Hematopoietic multipotent progenitor cell treated with erythropoietin and hydrocortisone succinate and interleukin-3 and kit ligand, for 4 days (in vitro differentiated cells): ENCODE measurements at places on chromosomes 4 and X.

GRCh38 chr4:36172656-36173055 lies 71.7 kb downstream of the ARAP2 start:
- no peak for DNase-seq

DNA sequence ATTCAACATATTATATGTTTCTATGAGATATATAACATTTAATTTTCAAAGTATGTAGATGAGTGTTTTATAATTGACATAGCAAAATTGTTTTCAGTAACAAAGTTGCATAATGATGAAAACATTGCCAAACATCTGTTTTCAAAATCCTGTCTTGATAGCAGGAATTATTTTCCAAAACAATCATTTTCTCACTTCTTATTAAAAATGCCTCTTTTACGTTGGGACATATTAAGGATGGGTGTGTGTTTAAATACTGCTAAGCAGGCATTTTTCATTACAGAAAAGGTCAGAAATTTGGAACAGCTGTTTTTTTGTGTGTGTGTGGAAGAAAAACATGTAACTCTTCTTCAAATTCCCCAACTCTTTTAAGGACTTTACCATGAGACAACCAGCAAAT lies 452.0 kb downstream of the SPRY1 start:
- DNase-seq = no peak

GRCh38 chrX:47560179-47560933 lies 649 bp upstream of the ARAF start:
- no peak for DNase-seq

DNA sequence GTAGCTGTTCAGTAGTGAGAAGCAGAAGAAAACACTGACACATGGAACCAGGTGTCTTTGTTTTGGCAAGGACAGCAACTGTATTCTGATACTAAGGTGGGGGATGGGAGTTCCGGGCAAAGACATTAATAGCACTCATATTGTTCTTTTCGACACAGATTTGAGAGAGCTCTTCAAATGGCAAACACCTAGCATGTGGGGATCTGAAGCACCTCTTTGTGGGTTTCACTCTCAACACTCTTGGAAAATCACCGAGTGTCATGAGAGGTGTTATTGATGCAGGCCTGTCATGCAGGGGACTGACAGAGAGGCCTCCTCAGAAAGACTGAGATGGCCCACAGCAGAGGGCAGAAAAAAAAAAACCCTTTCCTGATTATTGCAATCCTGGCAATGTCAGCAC lies 228.4 kb upstream of the VCX start:
- no peak for DNase-seq

- DNase-seq = no peak
These were observed 116.3 kb downstream of the SHROOM4 start for GRCh38 chrX:50697691-50698090.

DNA sequence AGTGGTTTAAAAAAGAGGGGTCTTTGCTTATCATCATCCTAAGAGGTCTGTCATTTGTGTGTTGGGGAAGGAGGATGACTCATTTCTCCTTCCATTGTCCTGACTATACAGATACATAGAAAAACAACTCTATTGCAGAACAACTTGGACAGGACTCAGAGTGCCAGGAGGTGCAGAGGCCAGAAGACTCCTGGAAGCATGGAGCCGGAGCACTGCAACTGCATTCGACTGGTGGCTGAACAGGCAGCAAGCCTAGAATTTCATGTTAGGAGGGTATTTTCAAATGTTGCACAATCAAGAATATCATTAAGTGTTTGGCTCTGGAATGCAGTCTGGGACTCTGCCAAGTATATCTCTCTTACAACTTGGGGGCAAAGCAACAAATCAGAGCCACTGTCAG lies 35.0 kb upstream of the MAML3 start:
- DNase-seq = no peak

DNA sequence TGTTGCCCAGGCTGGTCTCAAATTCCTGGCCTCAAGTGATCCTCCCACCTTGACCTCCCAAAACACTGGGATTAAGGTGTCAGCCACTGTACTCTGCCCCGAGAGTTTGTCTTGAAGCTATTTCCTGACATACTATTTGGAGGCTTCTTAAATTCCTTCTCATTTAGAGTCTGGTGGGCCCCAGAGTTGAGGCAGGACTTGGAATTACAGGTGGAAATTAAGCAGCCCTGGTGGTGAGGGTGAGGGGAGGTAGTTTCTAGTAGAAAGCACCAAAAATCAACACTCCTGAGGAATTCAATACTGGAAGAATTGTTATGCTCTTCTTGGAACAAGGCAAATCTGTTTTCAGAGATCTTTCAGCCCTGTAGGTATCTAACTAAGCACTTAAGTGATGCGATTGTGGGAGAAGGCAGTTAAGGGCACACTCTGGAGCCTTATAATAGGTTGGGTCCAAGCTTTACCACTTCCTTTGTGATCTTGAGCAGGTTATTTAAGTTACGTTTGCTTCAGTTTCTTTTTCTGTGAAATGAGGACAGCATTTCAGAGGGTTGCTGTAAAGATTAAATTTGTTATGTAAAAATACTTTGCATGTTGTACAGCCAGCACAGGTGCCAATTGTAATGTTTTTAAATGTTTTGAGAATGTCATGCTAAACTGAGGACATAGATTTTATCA lies 200.7 kb downstream of the SOWAHB start:
- DNase-seq = no peak

- DNase-seq = no peak
These were observed 57.1 kb downstream of the NIPAL1 start for GRCh38 chr4:48073567-48074103.

DNA sequence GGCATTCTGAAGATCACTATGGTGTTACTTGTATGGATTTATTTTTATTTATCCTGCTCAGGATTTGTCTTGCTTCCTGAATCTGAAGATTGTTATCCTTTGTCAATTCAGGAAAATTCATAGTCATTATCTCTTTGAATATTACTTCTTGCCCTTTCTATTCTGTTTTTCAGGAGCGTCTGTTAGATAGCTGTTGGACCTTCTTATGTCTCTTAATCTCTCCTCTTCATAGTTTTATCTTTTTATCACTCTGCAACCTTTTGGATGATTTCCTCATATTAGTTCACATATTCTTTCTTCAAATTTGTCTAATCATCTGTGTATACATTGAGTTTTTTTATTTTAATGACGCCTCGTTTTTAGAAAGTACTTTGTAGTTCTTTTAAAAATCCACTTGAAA lies 19.6 kb downstream of the WDR19 start:
- DNase-seq = no peak

GRCh38 chr4:150982557-150983233 lies 32.4 kb downstream of the LRBA start:
- DNase-seq = peak; percentile 41

- no peak for DNase-seq
These were observed 762.8 kb downstream of the PDHA2 start for GRCh38 chr4:96602661-96603060.

- DNase-seq = no peak
These were observed 24.8 kb upstream of the KLF3 start for GRCh38 chr4:38639242-38639641.

DNA sequence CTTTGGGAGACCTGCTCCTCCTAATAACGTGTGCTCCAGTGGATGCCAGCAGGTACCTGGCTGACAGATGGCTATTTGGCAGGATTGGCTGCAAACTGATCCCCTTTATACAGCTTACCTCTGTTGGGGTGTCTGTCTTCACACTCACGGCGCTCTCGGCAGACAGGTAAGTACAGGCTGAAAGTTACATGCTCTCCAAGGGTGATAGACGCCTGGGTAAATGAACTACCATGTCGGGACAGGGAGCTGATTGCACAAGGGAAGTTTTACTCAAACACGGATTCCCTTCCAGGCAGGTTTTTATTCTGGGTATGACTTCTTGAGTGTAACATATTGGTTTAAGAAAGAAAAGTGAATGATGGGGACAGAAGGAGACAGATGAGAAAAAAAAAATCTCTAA lies 836 bp downstream of the GRPR start:
- no peak for DNase-seq

DNA sequence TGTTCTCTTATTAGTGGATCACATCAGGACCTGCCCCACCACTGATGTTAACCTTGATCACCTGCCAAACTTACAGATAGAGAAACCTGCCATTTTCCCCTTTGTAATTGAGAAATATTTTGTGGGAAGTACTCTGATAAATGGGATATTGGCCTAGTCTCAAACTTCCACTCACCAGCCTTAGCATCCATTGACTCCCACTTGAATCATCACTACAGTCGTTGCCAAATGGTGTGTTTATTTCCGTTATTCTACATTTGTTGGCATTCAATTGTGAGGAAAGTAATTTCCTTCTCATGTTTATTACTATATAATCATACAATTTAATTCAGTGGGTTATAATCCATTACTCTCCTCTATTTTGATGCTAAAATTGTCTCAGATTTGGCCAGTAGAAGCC lies 156.4 kb upstream of the CXCL13 start:
- DNase-seq = no peak

DNA sequence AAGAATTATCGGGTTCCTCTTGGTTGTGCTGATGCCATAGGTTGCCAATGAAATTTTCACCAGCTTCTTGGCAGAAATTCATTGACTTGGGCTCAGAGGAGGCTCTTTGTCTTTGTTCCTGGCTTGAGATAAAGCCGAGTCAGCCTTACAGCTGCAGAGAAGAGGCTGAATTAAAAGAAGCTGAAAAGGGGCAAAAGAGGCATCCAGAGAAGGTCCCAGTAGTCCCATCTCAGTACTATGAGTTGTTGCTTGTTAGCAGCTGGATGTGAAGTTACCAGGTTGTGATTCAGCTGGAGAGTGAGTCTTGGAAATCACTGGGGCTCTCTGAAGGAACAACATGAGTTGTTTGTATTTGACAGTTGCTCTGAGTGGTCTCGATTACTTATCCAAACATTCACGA lies 59.7 kb downstream of the SMAD1 start:
- DNase-seq = no peak

GRCh38 chr4:15451181-15451865 lies 18.4 kb upstream of the CC2D2A start:
- DNase-seq = peak; percentile 31

GRCh38 chr4:129429581-129430320 lies 333.8 kb downstream of the C4orf33 start:
- no peak for DNase-seq

GRCh38 chrX:80334583-80334982 lies 85.7 kb upstream of the TENT5D start:
- peak; percentile 1 for DNase-seq

GRCh38 chrX:46792810-46793188 lies 33.9 kb upstream of the SLC9A7 start:
- DNase-seq = no peak

DNA sequence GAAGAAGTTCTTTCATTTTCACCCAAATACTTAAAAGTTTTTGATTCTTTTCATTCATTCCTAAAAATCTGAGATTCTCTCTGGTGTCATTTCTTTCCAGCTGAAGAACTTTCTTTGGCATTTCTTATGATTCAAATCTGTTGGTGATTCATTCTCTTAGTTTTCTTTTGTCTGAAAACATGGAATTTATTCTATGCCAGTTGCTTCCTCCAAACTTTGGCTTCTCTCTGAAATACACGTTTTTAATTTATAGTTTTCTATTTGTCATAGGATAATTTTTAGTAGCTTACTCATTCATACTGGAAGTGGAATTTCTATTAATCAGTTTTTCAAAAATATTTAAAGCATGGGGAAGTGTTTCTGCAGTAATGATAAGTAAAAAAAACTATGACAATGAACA lies 1012.0 kb downstream of the RPA4 start:
- DNase-seq = no peak

GRCh38 chr4:89001647-89002445 lies 55.1 kb downstream of the FAM13A start:
- DNase-seq = peak; percentile 39

GRCh38 chr4:25030277-25031076 lies at the start of gene LGI2:
LGI2 (minus strand) TSS chr4:25030946; CDS start chr4:25030693, 253 bp downstream.
- DNase-seq = peak; percentile 27

DNA sequence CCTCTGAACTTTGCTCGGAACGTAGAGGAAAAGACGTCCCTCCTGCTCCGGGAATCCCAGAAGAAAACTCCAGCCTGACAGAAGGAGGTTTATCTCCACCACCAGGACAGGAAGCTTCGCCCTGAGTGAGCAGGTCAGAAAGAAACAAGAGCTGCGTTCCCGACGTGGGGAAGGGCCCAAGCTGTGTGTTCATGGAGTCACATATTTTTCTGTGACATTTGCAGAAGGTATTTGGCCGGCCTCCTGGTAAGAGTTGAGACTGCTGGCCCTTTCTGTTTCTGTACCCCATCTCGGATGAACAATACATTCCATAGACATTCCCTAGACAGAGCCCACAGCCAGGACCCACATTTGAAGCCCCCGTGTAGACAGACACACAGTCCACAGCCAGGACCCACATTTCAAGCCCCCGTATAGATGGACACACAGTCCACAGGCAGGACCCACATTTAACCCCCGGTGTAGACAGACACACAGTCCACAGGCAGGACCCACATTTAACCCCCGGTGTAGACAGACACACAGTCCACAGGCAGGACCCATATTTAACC lies 230.8 kb downstream of the SHOX start:
- DNase-seq = no peak

DNA sequence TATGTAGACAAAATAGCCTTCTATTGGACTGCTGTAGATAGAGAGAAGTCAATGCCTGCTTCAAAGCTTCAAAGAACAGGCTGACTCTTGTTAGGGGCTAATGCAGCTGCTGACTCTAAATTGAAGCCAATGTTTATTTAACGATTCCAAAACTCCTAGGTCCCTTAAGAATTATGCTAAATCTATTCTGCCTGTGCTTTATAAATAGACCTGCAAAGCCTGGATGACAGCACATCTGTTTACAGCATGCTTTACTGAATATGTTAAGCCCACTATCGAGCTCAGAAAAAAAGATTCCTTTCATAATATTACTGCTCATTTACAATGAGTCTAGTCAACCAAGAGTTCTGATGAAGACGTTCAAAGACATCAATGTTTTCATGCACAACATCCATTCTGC lies 54.8 kb upstream of the RBMXL3 start:
- DNase-seq = no peak

GRCh38 chrX:13087322-13088155 lies 43.1 kb upstream of the FAM9C start:
- DNase-seq = peak; percentile 84

DNA sequence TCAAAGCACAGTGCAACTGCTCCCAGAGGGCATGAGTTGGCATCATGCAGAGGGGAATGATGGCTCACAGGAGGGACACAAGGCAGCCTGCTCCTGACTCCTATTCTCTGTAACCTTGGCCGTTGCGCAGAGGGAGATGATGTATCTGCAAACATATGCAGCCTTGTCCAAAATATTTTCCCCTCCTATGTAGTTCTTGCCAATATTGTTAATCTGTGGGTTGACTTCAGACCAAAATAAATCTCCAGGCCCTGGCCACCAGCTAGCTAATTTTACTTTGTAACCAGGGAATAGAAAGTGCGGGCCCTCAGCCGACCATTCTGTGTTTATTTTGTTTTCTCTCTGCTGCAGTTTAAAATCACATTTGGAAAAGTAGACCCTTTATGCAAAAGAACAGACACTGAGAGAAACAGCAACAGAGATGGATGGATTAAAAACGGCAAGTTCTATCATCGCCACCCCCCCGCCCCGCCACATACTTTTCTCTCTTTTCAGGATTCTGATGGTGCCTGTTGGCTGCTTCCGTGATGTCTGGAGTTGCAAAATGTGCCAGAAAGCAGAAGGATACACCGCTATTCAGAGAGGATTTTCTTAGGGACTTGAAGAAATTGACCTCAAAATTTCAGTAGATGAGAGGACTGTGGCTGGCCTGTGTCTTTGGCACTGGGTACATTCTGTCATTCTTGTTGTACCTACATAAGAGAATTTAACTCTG lies 185.3 kb upstream of the BCOR start:
- no peak for DNase-seq

- no peak for DNase-seq
These were observed 1030.1 kb downstream of the FSTL5 start for GRCh38 chr4:161133586-161134276.

GRCh38 chr4:94480362-94480951 lies 28.7 kb downstream of the PDLIM5 start:
- no peak for DNase-seq

GRCh38 chrX:147476008-147476407 lies 435.7 kb upstream of the FMR1 start:
- DNase-seq = peak; percentile 57
